ENCODE measurements at places on chromosomes 6 and 20.

- H3K27me3 ChIP-seq = peaks cover 6% of the 10 kb centered on the region
- H3K4me1 ChIP-seq = no peaks in the 10 kb centered on the region
- no peak overlapping the region for H3K4me3 ChIP-seq
- no peak for DNase-seq
Observed at GRCh38 chr6:14943116-14943515, 302.8 kb upstream of the JARID2 start.

DNA sequence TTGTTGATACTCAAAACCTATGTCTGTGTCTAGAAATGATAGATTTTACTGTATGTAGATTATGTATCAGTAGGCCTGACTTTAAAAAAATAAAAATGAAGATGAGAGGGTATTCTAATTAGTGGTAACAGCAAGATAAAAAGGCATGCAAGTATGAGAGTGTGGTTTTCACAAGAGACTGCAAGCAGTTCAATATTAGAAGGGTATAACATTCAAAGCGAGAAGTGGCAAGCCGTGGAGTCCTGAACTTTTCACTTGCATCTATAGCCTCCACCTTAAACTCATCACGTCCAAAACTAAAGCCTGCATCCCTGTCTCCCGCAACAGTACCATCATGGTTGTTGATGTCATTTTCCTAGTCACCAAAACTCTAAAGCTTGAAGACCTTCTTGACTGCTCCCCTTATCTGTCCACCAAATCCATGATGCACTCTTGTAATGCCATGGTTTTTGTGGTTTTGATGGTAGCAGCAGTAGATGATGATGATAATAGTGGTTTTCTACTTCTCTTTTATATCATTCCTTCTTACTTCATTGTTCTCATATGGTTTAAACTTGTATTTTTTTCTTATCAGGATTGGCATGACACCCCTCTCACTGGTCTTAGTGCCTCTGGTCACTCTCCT, 9.2 kb upstream of the CGA start:
- no peak overlapping the region for H3K27ac ChIP-seq
- no peaks in the 10 kb centered on the region for H3K36me3 ChIP-seq
- H3K4me1 ChIP-seq = no peaks in the 10 kb centered on the region
- no peak overlapping the region for H3K4me3 ChIP-seq

DNA sequence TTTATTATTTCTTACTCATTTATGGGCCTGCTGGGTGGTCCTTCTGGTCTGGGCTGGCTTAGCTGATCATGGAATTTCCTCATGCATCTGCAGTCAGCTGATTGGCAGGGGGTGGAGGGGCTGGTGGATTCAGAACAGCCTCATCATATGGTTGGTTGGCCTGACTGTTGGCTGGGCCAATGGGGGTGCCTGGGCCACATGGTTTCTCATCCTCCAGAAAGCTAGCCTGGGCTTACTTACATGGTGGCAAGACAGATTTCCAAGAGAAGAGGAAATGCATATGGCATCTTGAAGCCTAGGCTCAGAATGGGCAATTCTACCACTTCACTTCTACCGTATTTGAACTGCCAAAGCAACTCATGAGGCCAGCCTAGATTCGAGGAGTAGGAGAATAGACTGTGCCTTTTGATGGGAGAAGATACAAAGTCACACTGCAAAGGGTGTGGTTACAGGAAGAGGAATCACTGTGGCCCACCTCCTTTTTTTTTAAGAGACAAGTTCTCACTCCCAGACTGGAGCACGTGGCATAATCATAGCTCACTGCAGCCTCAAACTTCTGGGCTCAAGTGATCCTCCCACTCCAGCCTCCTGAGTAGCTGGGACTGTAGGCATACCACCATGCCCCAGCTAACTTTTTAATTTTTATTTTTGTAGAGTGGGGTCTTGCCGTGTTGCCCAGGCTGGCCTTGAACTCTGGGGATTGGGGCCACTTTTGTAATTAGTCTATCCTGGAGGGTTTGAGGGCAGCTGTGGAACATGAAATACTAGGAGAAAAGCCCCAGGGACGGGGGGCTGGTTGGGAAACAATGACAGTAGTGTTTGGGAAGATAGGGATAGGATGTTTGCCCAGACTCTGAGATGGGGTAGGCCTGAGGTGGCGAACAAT, 47.6 kb upstream of the RNF24 start:
- DNase-seq = no peak
- no peak overlapping the region for H3K4me3 ChIP-seq
- H3K27me3 ChIP-seq = no peaks in the 10 kb centered on the region
- no peak overlapping the region for H3K27ac ChIP-seq
- no peaks in the 10 kb centered on the region for H3K36me3 ChIP-seq

DNA sequence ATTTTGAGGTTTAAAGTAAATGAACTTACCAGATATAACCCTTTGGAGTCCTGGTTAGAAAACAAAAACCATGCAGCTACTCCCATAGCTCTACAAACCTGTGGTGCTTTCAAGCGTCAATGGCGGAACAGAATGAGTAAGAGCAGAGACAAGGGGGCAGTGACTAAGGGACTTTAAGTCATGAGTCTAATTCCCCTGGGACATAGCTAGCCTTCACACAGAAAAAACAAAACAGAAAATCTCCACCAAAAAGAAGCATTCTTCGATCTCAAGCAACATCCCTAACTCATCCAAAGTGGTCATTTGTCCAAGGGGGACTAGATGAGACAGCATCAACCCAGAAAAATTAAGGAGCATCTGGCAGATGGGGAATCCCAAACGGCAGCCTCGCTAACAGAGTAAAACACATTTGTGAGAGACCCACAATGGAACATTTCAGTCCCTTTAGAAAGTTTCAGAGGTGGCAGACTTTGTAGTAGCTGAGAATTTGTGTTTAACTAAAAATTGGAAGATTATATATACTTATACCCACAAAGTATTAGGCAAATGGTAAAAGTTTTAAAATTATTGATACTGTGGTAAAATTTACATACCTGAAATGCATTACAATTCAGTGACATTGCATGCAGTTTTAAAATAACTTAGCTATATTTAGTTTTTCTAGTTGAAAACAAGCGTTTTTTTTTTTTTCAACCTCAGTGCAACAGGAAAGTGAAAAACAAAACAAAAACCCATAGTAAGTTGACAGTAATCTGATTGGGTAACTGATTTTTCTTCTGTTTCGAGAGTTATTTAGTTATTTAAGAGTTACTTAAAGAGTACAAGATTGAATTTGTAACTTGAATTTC, 67.5 kb downstream of the KCNQ5 start:
- no peak for DNase-seq
- no peak overlapping the region for H3K27ac ChIP-seq
- no peak overlapping the region for H3K4me3 ChIP-seq
- H3K4me1 ChIP-seq = no peaks in the 10 kb centered on the region

DNA sequence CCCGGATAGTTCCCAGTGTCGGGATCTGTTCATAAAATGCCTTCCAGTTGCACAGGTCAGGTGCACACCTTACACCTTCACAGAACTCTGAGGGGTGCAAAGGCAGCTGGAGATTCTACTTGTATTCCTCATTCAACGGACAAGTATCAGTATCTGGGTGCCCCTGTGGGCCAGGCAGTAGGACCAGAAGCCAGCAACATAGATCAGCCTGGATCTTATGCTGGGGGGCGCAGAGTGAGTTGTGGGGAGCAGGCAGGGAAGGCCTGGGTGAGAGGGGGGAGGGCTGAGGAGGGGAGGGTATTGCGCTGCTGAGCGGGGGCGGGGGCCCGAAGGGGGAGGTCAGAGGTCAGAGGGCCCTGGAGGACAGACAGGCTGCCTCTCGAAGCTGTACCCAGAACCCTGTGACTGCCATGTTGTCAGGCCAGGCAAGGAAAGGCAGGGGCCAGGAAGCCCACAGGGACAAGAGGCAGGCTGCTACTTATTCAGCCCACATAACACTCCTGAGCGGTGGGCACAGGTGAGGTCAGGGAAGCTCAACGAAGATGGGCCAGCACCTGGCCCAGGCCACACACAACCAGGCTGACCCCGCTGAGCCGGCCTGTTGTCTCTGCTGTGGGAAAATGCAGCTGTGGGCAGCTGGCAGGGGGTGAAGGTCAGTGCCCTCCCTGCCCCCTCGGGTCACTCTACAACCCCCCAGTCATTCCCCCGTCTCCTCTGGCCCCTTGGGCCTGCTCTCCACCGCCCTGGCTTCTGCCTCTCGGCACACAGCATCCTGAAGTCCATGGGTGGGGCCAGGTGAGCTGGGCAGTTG, 1.1 kb downstream of the OPRL1 start:
- no peaks in the 10 kb centered on the region for H3K27me3 ChIP-seq
- DNase-seq = no peak
- peak overlapping the region; percentile 91 for H3K27ac ChIP-seq
- H3K4me1 ChIP-seq = peaks cover 43% of the 10 kb centered on the region
- H3K36me3 ChIP-seq = peaks cover 22% of the 10 kb centered on the region

DNA sequence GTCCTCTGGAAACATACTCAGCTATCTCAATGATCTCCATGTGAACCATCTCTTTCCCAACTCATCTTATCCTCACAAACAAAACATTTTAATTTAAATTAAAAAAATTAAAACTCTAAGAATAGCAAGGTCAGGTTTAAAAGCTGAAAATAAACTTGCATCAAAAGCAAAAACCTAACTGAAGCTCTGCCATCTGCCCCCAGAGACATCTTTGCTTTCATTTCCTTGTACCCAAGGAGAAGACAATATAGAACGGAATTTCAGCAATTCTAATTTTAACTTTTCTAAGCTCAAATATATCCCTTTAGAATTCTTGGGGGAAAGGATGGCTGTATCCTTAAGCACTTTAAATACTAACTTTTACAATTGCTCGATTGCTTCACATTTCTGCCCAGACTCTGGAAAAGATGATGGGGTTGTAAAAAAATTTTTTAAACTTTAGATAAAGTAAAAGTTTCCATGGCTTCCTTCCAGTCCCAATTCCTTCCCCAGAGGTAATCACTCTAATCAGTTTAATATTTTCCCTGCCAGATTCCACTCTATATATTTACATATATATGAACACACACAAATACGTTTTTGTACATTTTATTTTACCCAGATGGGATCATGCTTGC, 69.2 kb upstream of the SMIM29 start:
- DNase-seq = no peak
- no peak overlapping the region for H3K4me3 ChIP-seq
- peak overlapping the region; percentile 57 for H3K27ac ChIP-seq
- H3K36me3 ChIP-seq = no peaks in the 10 kb centered on the region

GRCh38 chr20:1263853-1264252, 2.2 kb upstream of the SNPH start:
- H3K36me3 ChIP-seq = peaks cover 4% of the 10 kb centered on the region
- no peak overlapping the region for H3K4me3 ChIP-seq
- no peak overlapping the region for H3K27ac ChIP-seq
- DNase-seq = no peak
- no peaks in the 10 kb centered on the region for H3K27me3 ChIP-seq

- peak; percentile 99 for DNase-seq
- peaks cover 14% of the 10 kb centered on the region for H3K4me1 ChIP-seq
- peak overlapping the region; percentile 97 for H3K4me3 ChIP-seq
Observed at GRCh38 chr6:29649701-29650673, 6.9 kb upstream of the MOG start.

- DNase-seq = no peak
- no peak overlapping the region for H3K4me3 ChIP-seq
- H3K4me1 ChIP-seq = no peaks in the 10 kb centered on the region
- no peak overlapping the region for H3K27ac ChIP-seq
Observed at GRCh38 chr20:49367113-49367512, 89.3 kb upstream of the ZNFX1 start.

DNA sequence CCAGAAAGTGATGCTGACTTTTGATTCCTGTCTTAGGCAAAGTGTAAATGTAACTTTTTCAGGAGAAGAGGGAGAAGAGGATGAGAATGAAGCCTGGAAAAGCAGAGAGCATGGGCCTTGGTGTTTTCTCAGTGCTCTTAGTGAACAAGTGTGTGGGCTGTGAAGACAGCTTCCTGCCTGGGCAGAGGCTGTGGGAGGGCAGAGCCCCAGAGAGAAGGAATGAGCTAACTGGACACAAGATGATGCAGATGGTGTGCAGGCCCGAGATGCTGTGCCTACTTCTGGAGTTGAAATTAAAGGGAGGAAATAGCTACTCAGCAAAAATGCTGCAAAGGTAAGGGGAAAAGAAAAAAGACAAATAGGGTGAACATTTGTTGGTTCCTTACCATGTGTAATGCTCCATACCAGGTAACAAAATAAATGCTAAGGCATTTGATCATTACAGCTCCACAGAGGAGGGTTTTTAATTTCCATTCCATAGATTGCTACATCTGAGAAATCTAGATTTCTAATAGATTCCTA, 87.0 kb upstream of the CEP162 start:
- no peaks in the 10 kb centered on the region for H3K4me1 ChIP-seq
- DNase-seq = no peak

- no peak overlapping the region for H3K27ac ChIP-seq
- H3K27me3 ChIP-seq = no peaks in the 10 kb centered on the region
- no peaks in the 10 kb centered on the region for H3K36me3 ChIP-seq
- H3K4me1 ChIP-seq = no peaks in the 10 kb centered on the region
- no peak for DNase-seq
- H3K4me3 ChIP-seq = no peak overlapping the region
Observed at GRCh38 chr6:151044465-151045441, 179.3 kb downstream of the MTHFD1L start.

DNA sequence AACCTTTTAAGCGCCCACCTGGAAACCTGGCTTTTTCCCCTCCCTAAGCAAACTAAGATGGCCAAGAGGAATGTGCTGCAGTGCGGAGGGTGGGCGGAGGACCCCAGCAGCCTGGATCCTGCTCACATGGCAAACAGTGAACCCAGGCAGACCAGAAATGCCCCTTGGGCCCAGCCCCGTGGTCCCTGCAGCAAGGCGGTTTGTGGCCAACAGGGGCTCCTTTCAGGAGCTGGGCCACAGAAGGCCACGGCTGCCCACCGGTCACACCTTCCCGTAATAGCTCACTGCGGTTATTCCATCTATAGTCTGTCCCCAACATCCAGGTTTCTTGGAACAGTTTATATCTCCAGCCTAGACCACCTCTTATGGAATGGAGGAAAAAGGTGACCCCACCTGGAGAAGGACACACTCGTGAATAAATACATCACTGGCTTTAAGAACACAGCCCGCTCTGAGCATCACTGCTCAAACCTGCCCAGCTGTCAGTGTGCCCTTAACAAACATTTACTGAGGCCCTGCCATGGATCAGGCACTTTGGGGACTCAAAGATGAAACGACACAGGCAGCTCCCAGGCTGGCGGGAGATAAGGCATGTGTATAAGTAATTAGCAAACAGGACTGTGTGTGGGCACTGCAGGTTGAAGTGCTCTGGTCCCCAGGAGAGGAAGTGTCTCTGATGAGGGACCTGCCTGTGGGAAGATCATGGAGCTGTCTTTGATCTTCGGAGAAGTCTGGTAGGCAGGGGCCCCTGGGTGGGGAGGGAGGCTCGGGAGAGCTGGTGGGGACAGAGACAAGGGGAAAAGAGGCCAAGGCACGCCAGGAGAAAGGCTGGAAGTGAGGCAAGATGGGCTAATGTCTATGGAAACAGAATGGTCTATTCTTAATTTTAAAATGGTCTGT, 3.2 kb upstream of the TUBB1 start:
- DNase-seq = no peak
- H3K27me3 ChIP-seq = no peaks in the 10 kb centered on the region
- H3K4me3 ChIP-seq = no peak overlapping the region
- peaks cover 42% of the 10 kb centered on the region for H3K4me1 ChIP-seq

- no peak overlapping the region for H3K4me3 ChIP-seq
- H3K27me3 ChIP-seq = no peaks in the 10 kb centered on the region
- no peaks in the 10 kb centered on the region for H3K4me1 ChIP-seq
- no peak overlapping the region for H3K27ac ChIP-seq
Observed at GRCh38 chr6:8993111-8993510, 557.8 kb upstream of the SLC35B3 start.

Measured in effector memory CD8-positive, alpha-beta T cell (primary cell).